ENCODE measurements at places on chromosomes 7 and 10.

DNA sequence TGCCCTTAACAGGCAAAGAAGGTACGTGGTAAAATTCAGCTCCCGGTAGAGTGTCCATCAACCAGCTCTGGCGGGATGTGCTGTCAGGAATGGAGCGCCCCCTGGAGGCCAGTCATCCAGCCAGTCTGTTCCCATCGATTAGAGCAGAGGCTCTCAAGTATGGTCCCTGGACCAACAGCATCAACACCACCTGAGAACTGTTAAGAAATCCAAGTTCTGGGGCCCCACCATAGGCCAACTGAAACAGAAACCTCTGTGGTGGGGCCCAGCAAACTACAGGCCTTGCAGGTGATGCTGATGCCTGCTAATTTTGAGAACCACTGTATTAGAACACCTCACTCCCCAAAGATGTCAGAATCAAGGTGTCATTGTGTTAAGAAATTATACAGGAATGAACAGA is 109.2 kb downstream of the DPY19L1 start:
- peak; percentile 62 for DNase-seq

DNA sequence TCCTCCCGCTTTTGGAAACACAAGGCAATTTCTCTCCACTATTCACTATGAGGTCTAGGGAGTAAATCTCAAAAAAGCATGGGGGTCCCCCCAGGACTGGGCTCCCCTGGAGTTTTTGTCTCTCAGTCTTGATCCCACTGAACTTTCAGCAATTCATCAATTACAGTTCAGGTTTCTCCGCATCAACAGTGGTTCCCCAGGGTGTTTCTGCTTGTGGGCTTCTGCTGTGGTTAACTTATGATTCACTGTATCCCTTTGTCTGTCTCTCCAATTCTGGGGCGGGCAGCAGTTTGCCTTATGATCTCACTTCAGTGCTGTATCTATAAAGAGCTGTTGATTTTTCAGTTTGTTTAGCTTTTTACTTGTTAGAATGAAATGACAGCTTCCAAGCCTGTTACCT is 142.6 kb upstream of the CDC14C start:
- no peak for DNase-seq

- DNase-seq, result no peak
Observed at GRCh38 chr10:22834471-22834870, 93.4 kb upstream of the ARMC3 start.

DNA sequence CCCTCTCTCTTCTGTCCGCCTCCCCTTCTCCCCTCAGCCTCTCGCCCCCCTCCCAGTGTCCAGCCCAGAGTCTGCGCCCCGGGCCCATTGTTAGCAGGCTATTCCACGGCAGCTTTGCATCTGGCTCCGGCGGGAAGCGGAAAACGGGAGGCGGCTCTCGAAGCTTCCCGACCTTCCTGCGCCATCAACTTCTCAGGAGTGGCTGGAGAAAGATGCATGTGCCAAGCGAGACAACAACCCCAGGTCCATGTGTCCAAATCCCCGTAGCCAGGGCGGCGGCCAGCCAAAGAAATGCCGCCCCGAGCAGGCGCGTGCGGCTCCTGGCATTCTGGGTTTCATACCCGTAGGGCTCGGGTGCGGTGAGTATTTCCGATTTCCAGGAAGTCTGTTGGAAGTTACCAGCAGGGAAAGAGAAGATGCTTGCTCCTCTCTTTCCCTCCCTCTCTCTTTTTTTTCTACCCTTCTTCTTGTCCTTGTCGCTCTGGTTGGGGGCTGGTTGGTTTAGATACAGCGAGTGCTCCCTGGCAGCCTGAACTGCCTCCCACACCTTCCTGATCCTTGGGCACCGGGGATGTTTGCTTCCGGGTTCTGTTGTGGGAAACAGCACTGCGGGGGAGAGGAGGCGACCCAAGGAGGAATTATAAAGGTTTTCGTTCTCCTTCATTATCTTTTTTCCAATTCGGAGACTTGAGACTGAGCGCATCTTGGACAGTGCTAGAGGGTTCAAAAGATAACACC is 1.2 kb upstream of the HOXA2 start:
- no peak for DNase-seq

DNA sequence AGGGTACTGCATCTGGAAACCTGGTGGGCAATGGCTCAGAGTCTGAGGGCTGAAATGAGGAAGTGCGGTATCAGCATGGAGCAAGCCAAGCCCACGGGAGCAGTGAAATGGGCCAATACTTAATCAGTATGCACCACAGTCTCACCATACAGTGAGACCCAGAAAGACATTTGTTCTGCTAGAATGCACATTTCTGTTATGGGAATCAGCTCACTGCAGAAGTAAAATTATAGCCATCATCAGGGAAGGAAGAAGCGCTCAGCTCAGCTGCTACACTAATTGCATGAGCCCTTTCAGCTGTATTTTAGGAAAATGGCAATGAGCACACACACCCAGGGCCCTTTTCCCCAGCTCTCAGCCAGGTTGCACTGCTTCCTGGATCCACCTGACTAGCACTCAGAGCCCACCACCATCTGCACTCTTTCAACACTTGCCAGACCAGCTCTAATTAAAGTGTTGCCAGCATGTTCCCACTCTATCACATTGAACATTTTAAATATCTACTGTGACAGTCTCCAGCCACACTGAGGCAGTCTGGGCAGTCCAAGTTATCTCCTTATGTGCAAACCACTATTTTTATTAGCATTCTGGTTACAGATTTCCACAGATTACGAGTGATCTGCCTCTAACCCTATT is 44.2 kb upstream of the PIK3AP1 start:
- no peak for DNase-seq

DNA sequence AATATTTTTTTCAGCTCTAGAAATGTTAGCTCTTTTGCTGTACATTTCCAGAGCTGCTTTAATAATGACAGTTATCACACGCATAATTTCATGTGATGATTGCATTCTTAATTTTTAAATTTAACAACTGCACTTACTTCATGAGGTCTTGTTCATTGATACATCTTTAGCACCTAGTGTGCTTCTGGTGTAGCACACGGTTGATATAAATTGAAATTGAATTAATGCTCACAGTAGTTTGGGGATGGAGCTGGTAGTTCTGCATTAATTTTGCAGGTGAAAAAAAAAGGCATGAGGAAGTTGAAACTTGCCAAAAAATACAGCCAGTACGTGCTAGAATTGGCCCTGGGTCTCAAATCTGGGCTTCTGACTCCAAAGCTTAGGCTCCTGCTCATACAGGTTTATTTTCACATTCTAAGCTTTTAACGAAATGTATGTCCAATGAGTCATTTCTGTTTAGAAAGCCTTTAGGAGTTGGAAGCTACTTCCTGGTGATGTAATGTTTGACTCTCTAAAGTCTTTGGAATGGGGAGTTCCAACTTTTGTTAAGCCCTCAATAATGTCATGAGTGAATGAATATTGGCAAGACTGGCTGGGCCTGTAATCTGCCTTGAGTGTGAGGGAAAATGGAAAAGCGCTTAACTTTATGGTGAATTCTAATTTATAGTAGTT is 62.5 kb downstream of the DAGLB start:
- DNase-seq, result no peak

GRCh38 chr7:129559564-129559963 is 52.0 kb upstream of the NRF1 start:
- DNase-seq, result no peak

DNA sequence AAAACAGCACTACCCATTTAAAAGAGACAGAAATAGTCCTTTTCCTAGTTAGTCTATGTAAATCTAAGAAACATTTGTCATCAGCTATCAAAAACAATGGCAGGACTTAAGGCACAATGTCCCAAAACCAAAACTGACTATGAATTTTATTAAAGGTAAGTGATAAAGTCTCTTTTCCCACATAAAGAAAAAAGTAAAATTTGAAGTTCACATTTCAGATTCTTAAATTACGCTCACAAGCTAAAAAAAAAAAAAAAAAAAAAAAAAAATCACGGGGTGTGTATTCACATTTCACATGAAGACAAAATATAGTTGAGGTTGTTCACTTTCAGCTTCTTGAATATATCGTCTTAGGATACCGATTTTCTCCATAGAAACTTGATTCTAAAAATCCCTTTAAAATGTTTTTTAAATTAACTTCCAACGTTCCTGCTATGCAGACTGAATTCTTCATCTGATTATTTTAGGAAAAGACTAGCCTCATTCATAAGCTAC is 1.6 kb downstream of the P4HA1 start:
- DNase-seq, result no peak

DNA sequence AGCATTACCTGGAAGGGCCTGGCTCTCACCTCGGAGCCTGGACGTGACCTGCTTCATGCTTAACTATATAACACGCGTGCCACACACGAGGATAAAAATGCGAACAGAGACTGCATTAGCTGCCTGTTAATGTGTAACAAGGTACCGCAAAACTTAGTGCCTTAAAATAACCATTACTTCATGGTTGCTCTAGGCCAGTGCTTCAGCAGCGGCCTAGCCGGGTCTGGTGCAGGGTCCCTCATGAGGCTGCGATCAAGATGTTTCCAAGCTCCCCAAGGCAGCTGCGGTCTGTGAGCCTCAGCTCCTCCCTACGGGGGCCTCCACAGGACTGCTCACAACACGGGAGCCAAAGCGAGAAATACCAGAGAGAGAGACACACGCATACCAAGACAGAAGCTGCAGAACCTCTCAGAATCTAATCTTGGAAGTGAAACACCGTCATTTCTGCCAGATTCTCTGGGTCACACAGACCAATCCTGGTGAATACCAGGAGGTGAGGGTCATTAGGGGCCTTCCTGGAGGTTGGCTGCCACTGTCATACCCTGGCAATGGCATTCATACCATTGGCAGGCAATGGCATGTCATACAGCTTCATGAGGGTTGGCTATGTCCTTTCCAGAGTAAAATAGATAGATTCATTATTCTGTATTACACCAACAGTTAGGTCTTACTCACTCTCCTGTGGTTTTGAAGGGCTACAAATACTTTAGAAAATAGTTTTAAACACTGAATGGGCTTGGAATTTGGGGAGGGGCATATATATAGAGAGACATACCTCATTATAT is 94.5 kb downstream of the HIPK2 start:
- no peak for DNase-seq

DNA sequence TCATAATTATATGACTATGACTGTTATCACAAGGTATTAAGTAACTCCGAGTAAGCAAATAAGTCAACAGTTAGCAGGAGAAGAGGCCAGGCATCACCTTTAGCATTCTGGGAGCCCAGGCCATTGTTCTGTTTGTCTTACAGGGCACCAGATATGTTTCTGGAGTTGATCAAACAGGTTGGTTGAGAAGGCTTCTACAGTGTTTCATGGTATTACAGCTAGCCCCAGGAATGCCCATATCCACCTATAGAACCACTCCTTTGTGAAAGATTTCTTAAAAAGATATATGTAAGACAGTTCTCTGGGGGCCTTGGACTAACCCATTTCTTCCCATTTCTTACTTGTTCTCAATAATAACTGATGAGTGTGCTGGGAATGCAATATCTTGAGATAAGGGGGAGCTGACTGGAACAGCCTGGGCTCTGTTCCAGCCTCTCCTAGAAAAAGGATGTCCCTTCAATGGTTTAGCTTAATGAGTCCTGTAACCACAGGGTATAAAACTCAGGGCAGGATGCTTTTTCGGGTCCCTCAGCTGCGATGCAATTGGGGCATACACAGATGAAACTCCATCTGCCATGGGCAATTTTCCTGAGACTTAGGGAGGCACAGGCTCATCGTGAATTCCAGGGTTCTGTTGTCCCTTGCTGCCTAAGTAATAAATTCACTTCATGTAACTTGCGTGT is 286.4 kb downstream of the BAMBI start:
- no peak for DNase-seq

DNA sequence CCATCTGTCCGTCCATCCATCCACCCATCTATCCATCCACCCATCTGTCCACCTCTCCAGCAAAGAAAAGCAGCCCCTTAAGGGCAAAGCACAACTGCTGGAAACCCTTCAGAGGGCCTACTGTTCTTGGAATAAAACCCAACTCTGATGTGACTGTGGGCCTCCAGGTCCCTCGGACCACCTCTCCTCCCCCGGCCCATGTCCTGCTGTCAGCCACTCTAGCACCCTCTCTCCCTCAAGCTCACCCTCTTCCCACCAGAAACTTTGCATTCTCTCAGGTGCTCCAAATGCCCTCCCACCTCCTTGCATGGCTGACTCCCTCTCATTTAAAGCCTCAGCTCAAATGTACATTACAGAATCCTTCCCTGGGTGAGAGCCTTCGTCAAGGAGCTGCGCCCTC is 110.3 kb downstream of the ARHGAP22 start:
- DNase-seq, result no peak
